ENCODE measurements at places on chromosomes 4 and X.

DNA sequence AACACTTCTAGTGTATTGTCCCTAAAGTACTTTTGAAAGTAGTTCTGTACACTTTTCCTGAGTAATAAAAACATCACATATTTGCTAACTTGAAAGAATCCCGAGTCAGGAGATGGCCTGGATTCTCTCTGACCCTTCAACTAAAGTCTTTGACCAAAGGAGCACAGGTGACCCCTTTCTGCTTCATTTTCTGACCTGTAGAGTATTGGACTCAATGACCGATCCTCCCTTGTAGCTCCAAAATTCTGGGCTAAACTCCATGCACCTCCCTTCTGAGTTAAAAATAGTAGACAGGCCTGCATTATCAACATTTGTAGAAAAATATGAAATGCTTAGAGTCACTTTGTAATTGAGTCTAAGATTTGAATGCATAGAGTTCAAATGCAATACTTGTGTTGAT lies 4.0 kb upstream of the TAPT1 start:
- no peak for DNase-seq

- DNase-seq, result no peak
Measured at GRCh38 chrX:67953658-67954057, 409.8 kb downstream of the AR start.

DNA sequence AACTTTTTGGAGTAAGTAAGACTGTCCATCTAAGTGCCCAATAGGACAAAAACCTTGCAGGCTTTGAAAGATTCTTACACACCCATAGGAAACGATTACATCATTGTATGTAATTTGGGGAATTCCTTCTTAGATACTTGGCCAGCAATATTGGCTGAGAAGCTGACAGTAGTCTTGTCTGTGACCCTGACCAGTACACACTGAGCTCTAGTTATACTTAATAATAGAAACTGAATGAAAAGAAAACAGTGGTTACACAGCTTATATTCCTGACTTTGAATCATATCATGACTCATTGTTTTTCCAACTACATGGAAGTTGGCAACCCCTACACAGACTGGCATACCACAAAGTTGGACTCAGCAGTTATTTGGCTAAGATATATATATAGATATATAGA lies 7.1 kb upstream of the TLR2 start:
- DNase-seq, result no peak

- DNase-seq, result no peak
Measured at GRCh38 chr4:110669663-110670062, 46.8 kb upstream of the PITX2 start.

- no peak for DNase-seq
Measured at GRCh38 chr4:25154594-25155265, 5.5 kb downstream of the SEPSECS start.

DNA sequence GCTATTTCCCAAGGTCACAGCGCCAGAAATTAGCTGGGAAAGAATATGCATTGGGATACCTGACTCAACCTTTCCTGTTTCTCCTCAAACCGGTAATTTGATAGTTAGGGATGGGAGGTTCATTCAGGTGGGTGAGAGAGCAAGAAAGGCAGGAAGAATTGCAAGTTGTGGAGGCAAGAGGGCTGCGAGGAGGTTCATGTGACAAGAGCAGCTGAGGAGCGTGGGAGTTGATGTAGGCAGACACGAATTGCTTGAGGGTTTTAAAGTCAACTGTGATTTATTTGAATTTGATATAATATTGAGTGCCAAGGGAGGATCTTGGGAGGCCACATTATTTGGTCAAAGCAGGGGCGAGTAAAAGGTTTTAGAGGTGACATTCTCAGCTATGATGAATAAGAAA lies 329.0 kb downstream of the STIM2 start:
- no peak for DNase-seq

- DNase-seq, result no peak
Measured at GRCh38 chr4:76090241-76090691, 15.8 kb downstream of the ART3 start.

- no peak for DNase-seq
Measured at GRCh38 chrX:2499507-2499906, 1.3 kb downstream of the DHRSX start.

DNA sequence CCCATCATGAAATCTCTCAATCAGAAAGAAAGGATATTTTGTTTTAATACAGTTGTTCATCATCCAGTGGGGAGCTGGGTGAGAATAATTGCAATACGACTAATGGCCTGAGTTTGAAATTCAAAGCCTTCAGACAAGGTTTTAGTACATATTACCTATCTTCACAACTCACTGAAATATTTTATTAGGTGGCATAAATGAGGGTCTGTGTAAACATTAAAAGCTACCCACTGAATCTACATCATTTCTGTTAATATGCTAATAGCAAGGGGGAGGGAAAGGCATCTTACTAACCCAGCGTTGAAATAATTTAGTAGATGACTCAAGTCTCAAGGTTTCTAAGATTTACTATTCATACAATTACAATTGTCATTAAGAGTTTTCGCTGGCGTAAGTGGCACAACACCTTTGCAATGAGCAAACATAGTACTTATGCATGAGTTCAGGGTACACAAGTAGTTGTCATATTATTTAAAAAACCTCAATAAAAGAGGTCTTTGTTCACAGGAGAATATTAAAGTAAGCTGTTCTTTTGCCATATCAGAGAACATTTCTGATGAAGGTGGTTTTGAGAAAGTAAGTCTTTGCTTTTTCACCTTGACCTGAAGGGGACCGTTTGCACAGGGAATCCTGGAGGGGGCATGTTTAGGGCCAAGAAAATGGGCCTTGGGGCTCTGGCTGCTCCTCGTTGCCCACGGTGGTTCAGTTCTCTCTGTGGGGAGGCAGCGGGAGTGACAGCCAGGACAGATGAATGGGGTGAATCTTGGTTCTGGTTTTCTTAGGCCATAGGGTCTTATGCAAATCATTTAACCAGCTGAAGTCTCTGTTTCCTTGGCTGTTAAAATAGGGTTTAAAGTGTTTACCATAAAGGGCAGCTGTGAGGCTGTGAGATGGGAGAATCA lies 4.5 kb upstream of the RHOH start:
- DNase-seq, result no peak

Data from stimulated activated CD4-positive, alpha-beta T cell treated with anti-CD3 and anti-CD28 coated beads, Interleukin-15, amount 100 ng/mL, for 48 hours (primary cell).